ENCODE measurements at places on chromosomes 1 and 21.

DNA sequence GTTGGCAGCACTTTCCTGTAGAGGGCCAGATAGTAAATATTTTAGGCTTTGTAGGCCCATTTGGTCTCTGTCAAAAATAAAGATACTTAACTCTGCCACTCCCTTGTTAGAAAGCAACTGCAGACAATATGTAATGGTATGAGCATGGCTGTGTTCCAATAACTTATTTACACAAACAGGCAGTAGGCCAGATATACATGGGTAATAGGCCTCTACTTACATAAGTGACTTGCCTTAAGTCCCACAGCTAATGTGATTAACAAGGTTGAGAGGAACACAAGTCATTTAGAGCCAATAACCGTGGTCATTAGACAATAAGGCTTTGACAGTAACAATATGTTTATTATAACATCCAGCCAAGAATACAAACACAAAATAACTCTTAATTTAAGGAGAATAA, 17.4 kb downstream of the CCT8 start:
- no peak for DNase-seq

GRCh38 chr1:231416901-231417300, 5.2 kb downstream of the EGLN1 start:
- DNase-seq: no peak

GRCh38 chr21:45356653-45357435, 48.1 kb upstream of the COL18A1 start:
- no peak for DNase-seq

DNA sequence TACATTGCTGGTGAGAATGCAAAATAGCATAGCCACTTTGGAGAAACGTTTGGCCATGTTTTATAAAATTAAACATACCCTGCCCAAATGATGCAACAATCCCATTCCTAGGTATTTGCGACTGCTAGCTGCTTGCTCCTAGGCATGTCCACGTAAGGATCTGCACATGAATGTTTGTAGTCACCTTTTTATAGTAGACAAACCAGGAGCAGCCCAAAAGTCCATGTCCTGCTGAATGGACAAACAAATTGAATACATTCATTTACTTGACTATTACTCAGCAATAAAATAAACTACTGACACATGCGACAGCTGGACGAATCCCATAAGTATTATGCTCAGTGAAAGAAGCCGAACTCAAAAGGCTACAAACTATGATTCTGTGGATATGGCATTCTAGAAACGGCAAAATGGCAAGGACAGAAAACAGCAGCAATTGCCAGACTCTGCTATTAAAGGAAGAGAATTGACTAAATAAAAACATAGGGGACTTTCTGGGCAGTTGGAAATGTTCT, 161.9 kb upstream of the GALNT2 start:
- DNase-seq: no peak

GRCh38 chr21:27258742-27259448, 292.0 kb upstream of the ADAMTS5 start:
- DNase-seq: no peak

DNA sequence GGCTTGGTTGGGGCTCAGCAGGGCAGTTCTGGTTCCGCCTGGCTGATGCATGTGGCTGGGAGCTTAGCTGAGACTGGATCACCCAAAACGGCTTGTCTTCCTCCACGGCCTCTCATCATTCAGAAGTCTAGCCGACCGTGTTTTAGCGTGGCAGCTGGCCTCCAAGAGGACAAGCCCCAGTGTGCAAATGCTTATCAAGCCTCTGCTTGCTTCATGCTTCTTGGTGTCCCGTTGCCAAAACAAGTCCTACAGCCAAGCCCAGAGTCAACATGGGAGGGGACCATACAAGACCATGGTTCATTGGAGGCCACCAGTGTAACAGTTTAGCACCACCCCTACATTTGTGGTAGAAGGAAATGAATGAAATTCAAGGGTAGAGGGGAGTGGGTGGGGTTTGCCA, 10.5 kb upstream of the KDF1 start:
- no peak for DNase-seq

DNA sequence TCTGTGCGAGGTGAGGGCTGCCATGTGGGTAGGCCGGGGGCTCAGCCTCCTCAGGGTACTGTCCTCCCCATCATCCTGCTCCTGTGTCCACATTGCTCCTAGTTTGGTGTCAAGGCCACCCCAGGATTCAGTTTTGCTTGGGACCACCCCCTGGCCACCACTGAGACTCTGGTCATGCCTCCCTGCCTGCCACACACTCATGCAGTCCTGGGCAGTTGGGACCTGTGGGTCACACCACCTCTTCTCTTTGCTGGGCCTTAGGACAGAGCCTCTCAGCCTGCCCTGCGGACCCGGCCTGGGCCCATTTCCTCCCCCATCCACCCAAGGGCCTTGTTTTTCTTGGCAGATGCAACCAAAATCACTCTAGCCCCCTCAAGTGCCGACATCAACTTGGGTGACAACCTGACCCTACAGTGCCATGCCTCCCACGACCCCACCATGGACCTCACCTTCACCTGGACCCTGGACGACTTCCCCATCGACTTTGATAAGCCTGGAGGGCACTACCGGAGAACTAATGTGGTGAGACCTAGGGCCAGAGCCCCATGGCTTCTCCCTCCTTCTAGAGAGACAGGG, 19.4 kb downstream of the TMEM81 start:
- no peak for DNase-seq

DNA sequence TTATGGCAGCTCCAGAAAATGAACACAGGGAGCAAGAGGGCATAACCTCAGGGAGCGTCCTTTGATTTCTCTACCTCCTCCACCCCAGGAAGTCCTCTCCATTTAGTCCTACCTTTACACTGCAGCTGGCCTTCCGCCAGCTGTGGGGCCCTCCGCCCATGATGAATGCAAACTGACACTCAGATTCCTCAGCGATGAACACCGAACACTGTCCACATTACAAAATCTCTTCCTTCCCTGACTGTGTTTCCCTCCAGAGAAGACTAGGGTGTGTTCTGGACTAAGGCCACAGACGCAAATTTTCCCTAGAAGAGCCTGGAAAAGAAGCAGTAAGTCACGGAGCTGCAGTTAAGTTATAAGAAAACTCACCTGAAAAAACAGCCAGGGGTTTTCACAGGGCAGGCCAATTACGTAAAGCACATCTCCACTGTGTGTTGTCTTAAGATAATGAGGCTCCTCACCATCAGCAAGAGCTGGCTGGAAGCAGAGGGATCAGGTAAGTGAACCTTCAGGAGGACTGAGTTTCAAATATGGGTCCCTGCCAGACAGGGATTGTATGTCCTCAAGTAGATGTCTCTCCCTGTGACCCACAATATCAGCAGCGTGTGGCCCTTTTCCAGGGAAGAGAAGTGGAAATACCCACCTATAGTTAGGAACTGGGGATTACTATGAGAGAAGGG, 46.3 kb upstream of the ATP1B1 start:
- no peak for DNase-seq

DNA sequence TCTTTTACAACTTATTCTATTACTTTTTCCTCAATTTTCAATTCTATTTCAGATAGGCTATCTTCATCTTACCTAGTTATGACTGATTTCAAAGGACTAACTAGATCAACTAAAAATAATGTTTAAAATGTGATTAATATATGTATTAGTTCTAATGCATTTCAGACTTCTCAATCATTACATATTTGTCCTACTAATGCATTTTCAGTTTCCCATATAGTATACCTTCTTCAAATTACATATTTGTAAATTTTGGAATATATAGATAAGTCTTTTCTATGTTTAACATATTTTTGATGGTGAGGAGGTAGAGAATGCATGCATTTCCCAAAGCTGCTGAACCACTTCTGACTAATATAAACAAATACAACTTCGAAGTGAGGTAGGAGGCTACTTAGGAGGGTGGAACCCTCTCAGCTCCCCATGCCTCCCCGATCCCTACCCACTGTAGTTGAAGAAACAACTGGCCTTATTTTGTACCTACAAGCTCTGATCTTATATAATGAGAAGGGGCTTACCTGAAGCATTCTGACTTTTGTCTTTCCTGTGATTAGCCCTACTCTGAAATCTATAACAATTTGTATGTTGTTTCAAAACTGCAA, 1.7 kb downstream of the TRMT1L start:
- no peak for DNase-seq

GRCh38 chr1:38512789-38513188, 346.8 kb downstream of the RRAGC start:
- no peak for DNase-seq

DNA sequence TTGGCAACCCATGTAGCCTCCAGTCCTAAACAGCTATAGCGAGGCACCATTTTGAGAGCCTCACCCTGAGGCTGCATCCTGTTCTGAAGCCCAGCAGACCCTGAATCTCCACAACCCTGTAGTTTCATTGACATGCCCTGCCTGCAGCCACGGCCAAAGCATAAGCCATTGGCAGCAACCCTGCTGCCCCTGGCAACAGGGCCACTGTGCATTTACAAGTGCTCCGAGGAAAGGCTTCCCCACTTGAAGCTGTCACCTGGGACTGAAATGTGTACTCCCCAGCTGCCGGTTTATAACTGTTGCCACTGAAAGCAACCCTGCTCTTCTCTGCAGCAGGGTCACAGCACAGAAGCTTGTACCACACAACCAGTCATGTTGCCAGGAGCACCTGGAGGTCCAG, 124.2 kb upstream of the OLFM3 start:
- no peak for DNase-seq

DNA sequence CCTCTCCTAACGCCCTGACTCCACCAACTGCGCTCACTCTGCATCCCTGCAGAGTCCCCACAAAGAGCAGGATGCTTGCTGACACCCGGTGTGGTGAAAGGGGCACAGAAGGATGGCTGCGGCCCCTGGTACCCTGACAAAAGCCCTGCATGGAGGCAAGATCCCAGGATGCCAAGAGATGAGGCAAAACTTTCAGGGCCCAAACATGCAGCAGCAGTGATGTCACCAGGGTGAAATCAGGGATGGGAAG, 36.6 kb downstream of the SLC9A1 start:
- DNase-seq: no peak

GRCh38 chr21:35528116-35529042, 479.3 kb upstream of the RUNX1 start:
- no peak for DNase-seq

- no peak for DNase-seq
These were observed 16.8 kb downstream of the S100A10 start for GRCh38 chr1:151976858-151977257.

- no peak for DNase-seq
These were observed 6.3 kb upstream of the ARHGEF10L start for GRCh38 chr1:17533201-17533600.

- no peak for DNase-seq
These were observed 48.3 kb downstream of the PPIAL4G start for GRCh38 chr1:148434832-148435231.

GRCh38 chr1:113326976-113327375, 63.3 kb upstream of the MAGI3 start:
- no peak for DNase-seq

DNA sequence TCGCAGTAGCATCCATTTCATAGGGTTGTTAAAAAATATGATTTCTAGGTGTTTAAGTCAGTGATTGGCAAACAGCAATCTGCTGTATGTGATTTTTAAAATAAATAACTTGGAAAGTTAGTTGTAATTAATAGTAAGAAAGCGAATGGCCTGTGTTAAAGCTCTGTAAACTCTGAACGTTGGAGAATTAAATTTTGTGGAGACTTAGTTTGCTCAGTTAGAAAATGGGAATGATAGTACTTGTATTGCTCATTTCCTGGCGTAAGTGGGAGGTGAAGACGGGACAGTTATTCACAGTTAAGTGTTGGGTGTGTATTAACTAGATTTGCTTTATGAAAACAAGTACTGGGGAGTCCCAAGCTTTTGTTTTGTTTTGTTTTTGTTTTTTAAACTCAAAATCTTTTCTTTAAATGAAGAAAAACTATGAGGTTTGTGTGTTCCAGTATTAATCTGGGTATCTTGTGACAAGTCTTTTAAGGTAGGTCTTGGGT, 995 bp downstream of the CACYBP start:
- DNase-seq: no peak

DNA sequence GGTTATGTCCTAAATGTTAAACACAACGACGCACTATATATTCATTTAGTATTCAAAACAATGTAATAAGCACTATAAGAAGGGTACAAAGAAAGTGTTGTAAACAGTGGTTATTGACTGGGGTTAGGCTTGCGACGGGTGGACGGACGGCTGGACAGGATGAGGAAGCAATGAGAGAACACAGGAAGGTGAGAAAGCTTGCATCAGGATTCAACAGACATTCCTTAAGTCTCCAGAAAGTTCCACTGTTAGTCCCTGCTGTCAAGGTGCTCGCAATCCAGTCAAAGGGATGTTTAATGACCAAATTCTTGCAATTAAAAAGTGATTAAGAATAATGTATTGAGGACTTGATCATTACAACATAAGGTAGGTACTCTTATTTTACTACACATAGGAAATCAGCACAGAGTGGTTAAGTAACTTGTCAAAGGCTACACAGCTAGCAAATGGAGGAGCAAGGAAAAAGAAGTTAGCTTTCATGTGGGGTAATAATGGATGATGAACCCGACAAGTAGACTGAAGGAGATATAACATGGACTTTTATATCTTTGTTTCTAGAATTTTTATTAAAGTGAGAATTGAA, 994 bp upstream of the ACBD6 start:
- DNase-seq: no peak

DNA sequence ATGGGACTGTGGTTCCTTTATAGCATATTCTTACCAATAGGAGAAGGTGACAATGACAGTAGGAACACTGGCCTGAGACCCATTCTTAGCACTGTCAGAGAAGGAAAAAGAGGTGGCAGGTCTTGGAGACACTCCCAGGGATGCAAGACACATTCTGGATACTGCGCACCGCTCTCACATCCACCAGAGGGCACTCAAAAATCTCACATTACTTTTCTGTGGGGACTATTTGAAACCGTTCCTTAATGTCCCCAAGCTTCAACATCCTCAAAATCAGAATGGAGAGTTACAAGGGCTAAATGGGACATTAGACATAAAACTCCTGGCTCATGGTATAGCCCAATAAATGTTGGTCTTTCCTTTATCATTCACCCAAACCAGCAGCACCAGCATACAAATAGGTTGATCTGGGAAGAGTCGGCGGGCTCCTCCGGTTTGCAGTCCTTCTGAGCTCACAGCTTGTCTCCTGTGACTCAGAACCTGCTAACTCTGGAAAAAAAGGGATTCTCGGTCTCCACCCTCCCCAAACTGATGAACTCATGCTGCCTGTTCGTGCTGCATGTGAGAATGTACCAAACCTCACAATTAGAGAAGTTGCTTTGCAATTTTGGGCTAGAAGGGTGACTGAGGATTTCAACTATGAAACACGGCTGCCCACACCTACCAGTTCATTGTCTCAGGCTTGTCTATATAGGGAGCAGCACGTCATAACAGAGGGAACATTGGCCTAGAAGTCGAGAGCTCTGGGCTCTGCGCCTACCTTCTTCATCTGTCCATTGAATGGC, 40.2 kb downstream of the IL12RB2 start:
- peak; percentile 9 for DNase-seq

- DNase-seq: no peak
These were observed 67.5 kb upstream of the VAMP3 start for GRCh38 chr1:7703321-7704213.

DNA sequence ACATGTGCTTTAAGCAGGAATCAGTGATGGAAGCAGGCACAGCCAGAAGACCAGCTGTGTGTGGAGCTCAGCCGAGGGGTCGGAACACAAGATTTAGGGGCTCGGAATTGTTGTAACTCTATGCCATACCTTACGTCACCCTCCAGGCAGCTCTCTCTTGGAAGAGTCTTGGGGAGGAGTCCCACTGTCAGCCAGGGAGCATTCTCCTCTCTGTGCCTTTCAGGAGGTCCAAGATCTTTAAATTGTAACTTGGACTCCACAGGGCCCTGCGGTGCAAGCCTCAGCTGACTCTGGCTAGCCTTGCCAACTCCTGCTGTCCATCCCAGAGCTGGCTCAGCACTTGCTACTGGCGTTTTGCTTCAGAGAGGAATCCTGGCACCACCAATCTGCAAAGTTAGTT, 26.4 kb upstream of the ROR1 start:
- DNase-seq: no peak

GRCh38 chr1:19925342-19926070, 2.1 kb upstream of the PLA2G2E start:
- no peak for DNase-seq
